ENCODE measurements at places on chromosomes 4 and X. TPM values are rescaled to one million over a fixed set of nuclear protein-coding genes. Genes with fewer than 3 reads are reported as not detected.

The GPR143 gene
- not detected for total RNA-seq

The C1QTNF7 gene
- not detected for total RNA-seq

The OPN1MW gene
- total RNA-seq, result 1.2 TPM

The NAP1L2 gene
- 7.1 TPM for total RNA-seq

Data from glutamatergic neuron (in vitro differentiated cells).